ENCODE measurements at places on chromosomes 4 and X.

DNA sequence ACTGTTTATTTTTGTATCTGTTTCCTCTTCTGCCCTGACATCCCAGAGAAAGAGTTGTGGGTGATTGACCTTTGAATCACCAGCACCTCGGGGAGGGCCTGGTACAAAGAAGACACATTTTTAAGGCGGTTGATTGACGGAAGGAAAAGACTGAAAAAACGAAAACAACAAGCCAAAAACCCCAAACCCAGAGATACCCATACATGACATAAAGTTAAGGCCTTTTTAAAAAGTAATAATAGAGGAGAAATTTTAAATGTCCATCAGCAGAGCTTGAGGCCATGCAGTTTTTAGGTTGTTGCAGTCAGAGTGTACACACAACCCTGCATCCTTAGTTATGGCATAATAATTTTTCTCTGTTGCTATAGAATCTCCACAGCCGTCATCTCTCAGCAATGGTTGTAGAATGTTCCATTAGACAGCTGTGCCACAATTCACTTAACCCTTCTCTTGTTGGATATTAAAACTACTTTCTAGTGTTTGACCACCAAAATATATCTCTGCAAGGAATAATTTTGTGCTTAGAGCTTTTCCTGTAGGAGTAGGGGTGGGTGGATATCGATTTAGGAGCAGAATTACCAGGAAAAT, 110.2 kb downstream of the GNL3L start:
- no peak for DNase-seq

DNA sequence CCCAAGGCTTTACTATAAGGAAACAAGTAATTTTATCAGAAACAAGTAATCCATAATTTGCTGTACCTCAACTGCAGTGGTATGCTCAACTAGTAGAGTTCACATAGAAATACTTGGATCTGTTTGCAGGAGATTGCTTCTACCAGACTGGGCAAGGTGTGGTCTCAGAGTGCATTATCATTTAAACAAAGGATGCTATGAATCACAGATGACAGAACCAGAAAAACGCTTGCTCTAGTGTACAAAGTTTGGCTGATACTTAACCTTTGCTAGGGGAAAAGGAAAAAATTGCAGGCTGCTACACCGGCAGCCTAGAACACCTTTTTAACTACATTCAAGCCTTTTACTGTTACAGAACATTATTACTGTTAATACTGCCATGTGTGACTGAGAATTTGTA, 97.1 kb downstream of the ENOX2 start:
- DNase-seq: no peak

DNA sequence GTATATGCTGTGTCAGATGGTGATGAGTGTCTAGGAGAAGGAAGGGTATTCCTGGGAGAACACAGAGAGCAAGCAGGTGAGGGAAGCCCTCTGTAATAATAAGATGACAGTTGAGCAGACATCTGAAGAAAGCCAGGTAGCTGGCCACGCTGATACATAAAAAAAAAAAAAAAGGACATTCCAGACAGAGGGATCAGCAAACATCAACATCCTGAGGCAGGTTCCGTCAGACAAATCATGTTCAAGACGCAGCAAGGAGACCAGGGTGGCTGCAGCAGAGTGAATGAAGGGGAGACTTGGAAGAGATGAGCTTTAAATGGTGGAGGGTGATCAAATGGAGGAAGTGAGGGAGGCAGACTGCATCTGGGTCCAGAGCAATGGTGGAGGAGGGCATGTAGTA, 97.6 kb upstream of the ANXA3 start:
- no peak for DNase-seq

DNA sequence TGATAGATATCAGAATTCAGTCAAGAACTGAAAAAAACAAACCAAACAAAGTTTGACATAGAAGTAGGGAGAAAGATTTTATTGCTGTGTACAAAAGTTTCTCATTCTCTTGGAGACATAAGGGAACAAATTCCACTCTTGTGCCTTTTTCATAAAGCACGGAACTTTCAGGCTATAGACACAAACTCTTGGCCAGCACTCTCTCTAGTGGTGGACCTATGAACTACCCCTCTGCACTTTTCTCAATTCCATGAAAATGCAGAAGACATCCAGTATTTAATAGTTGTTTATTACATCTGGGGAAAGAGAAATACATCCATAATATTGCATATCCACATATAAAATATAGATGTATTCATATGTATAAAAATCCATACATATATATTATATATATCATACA, 291.6 kb upstream of the HS3ST1 start:
- DNase-seq: no peak

- DNase-seq: no peak
These were observed 168.5 kb upstream of the MAP3K15 start for GRCh38 chrX:19683817-19684216.

Data from T-helper 2 cell (primary cell).